Heart right ventricle (tissue), 16 donors: ENCODE measurements at places on chromosomes 1 and 21. TPM values are rescaled to one million over a fixed set of nuclear protein-coding genes. Genes with fewer than 3 reads are reported as not detected.
A peak's percentile ranks its signal among the peaks of the same experiment; 100 is the strongest.

The RYR2 gene
- 1,252 TPM for total RNA-seq

The DIPK1A gene
- total RNA-seq = 6.5 TPM

The SPRR2F gene
- total RNA-seq = not detected

The TACSTD2 gene
- total RNA-seq = not detected

The TTC24 gene
- total RNA-seq = not detected

The CRYAA gene
- total RNA-seq = not detected

The GPR3 gene
- total RNA-seq = 0.57 TPM

The RAB25 gene
- total RNA-seq = not detected

The KCNJ9 gene
- total RNA-seq = not detected

The AMY1A gene
- not detected for total RNA-seq

The HMCN1 gene
- 12.4 TPM for total RNA-seq

GRCh38 chr21:33661146-33661545, 18.8 kb downstream of the ITSN1 start:
- no peaks in the 10 kb centered on the region for H3K36me3 ChIP-seq
- no peaks in the 10 kb centered on the region for H3K27me3 ChIP-seq
- H3K4me1 ChIP-seq = peaks cover 5% of the 10 kb centered on the region
- no peak overlapping the region for H3K27ac ChIP-seq

GRCh38 chr1:41716188-41717130, 202.3 kb downstream of the HIVEP3 start:
- no peaks in the 10 kb centered on the region for H3K36me3 ChIP-seq
- no peaks in the 10 kb centered on the region for H3K27me3 ChIP-seq
- H3K4me3 ChIP-seq = no peak overlapping the region
- no peak overlapping the region for H3K27ac ChIP-seq

GRCh38 chr21:16102113-16102512, 372.3 kb downstream of the USP25 start:
- H3K36me3 ChIP-seq = no peaks in the 10 kb centered on the region
- no peak overlapping the region for H3K4me3 ChIP-seq
- no peak for DNase-seq
- no peak overlapping the region for H3K27ac ChIP-seq

DNA sequence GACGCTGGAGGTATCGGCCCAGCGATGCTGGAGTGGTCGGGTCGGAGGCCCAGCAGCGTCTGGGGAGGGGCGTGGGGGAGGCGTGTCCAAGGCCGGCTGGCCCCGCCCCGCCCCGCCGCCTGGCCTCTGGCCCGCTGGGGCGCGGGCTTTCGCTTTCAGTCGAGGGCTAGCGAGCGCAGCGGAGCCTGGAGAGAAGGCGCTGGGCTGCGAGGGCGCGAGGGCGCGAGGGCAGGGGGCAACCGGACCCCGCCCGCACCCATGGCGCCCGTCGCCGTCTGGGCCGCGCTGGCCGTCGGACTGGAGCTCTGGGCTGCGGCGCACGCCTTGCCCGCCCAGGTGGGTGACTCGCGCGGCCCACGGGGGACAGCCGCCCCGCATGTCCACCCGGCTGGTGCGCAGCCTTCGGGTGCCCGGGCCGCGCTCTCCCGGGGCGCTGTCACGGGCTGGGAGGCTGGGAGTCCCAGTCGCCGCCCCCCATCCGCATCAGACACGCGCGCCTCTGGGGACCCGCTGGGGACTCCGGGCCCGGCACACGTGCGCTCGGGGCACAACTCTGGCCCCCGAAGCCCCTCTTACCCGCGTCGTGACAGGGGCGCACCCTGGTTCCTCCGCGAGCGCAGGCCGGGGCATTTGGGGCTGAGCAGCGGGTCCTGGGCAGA, at the start of gene TNFRSF1B:
Gene TNFRSF1B, plus strand, starts transcription at position 158 of the 659 bp plus-strand sequence. Its CDS starts 101 bp downstream, at position 259.
- no peaks in the 10 kb centered on the region for H3K27me3 ChIP-seq
- peak within 1 kb of the TSS; percentile 89 for H3K4me3 ChIP-seq
- peaks cover 56% of the 10 kb centered on the region for H3K4me1 ChIP-seq
- peak; percentile 82 for DNase-seq
- peaks cover 20% of the 10 kb centered on the region for H3K36me3 ChIP-seq
- H3K27ac ChIP-seq = peak within 1 kb of the TSS; percentile 94

DNA sequence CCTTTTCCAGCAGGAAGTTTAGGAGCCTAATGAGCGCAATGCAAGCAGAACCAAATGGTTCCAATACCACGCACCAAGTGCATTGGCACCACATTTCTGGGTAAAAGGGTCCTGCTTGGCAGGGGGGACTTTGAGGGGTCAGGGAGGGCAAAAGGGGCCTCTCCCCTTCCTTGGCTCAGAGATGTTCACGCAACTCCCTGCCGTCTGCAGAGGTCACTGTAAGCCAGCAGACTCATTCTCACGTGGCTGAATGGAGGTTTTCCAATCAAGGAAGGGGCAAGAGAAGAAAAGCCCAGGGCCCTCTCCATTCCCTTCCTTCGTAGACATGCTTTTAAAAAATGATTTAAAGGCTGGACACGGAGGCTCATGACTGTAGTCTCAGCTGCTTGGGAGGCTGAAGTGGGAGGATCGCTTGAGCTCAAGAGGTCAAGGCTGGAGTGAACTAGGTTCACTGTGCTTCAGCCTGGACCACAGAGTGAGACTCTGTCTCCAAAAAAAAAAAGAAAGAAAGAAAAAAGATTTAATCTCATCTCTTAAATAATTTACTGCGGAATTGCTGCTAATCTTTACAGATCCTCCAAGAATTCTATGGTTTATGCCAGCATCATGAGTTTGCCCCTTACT, 80.3 kb downstream of the RUNX3 start:
- H3K36me3 ChIP-seq = peaks cover 20% of the 10 kb centered on the region
- DNase-seq = no peak
- peaks cover 32% of the 10 kb centered on the region for H3K4me1 ChIP-seq
- H3K27ac ChIP-seq = no peak overlapping the region
- no peaks in the 10 kb centered on the region for H3K27me3 ChIP-seq
- no peak overlapping the region for H3K4me3 ChIP-seq

DNA sequence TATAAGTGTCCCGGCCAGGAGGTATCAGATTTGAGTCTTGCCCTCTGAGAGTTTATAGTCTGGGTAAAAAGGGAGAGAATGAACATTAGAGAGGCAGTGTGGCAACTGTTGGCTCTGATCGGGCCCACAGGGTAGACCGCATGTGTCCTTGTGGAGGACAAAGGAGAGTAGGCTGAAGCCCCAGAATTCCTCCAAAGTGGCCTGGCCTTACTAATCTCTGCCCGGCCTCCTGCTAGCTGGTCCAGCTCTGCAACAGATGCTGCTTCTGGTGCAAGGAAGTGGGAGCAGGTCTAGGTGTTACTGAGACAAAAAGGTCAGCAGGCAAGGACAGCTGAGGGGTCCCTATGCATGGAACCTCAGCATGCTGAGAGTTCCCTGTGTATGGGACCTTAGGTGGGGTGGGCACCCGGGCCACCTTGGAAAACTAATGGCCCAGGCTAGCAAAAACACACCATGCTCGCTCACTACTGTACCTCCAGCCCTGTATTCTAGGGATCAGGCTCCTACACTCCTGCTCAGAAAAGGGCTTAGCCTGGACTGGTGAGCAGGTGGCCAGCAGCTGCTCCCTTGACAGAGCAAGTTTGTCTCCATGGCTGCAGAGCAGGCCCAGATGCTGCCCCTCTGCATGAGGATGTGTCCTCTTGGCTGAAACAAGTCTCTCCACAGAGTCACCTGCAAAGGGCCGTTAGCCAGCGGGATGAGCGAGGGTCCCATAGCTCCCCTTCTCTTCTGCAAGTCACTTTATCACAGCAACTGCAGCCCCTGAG, 30.3 kb upstream of the RGS16 start:
- H3K27me3 ChIP-seq = no peaks in the 10 kb centered on the region
- H3K4me1 ChIP-seq = peaks cover 18% of the 10 kb centered on the region
- DNase-seq = no peak
- no peaks in the 10 kb centered on the region for H3K36me3 ChIP-seq
- no peak overlapping the region for H3K27ac ChIP-seq

GRCh38 chr1:15957221-15958095, 18.4 kb downstream of the ZBTB17 start:
- DNase-seq = no peak
- no peaks in the 10 kb centered on the region for H3K36me3 ChIP-seq
- peaks cover 60% of the 10 kb centered on the region for H3K4me1 ChIP-seq
- H3K27ac ChIP-seq = no peak overlapping the region
- H3K4me3 ChIP-seq = no peak overlapping the region

GRCh38 chr1:1517973-1518620, 6.1 kb downstream of the ATAD3A start:
- DNase-seq = no peak
- H3K27ac ChIP-seq = no peak overlapping the region
- H3K36me3 ChIP-seq = peaks cover 12% of the 10 kb centered on the region
- H3K4me1 ChIP-seq = no peaks in the 10 kb centered on the region

DNA sequence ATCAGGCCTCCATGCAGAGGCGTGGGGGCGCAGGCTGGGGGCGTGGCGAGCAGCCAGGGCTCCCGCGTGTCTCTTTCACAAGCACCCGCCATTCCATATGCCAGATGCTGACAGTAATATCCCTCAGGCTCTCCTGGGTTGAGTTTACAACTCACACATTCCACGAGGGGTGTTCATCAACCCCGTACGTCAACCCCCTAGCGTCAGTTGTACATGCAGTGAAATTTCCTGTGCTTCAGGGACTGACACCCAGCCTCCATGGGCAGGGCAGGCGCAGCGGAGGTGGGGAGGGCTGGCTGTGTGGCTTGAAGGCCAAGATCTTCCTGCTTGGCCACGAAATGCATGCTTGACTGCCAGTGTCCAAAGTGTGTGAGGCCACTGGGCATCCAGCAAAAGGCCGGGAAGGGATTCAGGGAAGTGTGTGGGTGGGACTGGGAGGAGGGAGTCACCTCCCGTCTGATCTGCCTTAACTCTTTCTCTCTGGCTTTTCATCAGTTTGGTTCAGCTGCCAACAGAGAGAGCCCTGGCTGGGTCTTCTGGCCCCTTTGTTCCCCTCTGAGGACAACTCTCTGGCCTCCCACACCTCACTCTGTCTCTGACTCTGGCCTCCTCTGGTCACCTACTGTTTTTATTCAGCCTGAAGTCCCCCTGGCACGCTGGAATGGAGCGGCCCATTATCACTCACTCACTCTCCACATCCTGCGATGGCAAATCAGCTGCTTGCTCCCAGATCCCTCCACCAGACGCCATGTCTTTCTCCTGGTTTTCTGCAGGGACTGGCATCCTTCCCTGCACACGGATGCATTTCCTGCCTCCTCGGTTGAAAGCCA, 33.8 kb downstream of the CLIC6 start:
- peak; percentile 25 for DNase-seq
- H3K4me3 ChIP-seq = no peak overlapping the region
- no peak overlapping the region for H3K27ac ChIP-seq
- no peaks in the 10 kb centered on the region for H3K4me1 ChIP-seq

- no peak overlapping the region for H3K27ac ChIP-seq
- no peak for DNase-seq
- H3K4me3 ChIP-seq = no peak overlapping the region
- H3K4me1 ChIP-seq = no peaks in the 10 kb centered on the region
These were observed 11.5 kb downstream of the ZMYM4 start for GRCh38 chr1:35280006-35280405.
